Effector CD8-positive, alpha-beta T cell (primary cell): ENCODE measurements at places on chromosomes 13 and 19.

DNA sequence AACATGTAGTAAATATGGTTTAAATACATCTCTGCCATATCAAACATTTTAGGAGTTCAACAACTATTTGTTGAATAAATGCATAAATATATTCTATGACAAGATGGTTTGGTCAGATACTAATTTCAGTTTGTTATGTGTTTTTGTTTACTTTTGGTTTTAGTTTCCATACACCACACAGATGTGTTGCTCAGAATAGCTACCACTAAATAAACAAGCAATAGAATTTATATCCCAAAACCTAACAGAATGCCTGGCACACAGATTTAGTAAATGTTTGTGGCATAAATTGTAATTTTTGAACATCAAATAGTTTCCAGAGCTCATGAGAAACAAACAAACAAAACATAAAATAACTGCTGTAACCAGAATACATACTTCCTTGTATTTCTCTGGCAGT is 126.8 kb upstream of the ATXN8OS start:
- no peak for DNase-seq

DNA sequence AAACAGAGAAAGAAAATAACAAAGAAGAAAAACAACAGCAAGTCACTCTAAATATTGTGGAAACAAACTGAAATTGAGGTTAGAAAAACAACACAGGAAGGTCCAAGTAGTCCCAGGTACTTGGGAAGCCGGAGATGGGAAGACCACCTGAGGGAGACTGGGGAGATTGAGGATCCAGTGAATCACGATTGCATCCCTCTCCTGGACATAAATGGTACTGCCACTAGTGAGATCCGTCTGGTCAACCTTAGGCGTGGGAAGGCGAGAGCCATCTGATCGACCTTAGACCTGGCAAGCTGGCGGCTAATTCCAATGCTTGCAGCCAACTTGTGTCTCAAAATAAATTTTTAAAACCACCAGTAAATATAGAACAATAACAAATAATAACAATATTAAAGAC is 81.9 kb downstream of the ZNF726 start:
- no peak for DNase-seq

DNA sequence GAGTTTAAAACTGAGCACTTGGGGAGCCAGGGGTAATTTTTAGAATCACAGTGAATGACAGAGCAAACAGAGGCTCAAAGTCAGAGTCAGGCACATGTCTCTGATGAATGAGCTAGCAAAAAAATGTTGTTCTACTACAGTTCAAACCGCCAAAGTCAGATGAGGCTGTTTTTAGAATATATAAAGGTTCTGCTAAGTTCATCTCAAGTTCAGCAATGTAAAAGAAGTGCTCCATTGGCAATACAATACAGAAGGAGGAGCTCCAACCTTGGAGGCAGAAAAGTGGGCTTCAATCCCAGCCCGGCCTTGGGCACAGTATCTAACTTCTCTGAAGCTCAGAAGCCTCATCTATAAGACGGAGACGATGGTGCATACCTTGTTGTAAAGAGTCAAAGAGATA is 70.1 kb upstream of the IPO5 start:
- no peak for DNase-seq

GRCh38 chr19:42067315-42067888 is 2.6 kb downstream of the GRIK5 start:
- no peak for DNase-seq

GRCh38 chr13:91017031-91017668 is 330.3 kb upstream of the MIR17HG start:
- no peak for DNase-seq

GRCh38 chr13:28542804-28543203 is 47.9 kb upstream of the FLT1 start:
- no peak for DNase-seq

- DNase-seq = no peak
Measured at GRCh38 chr13:88031980-88032559, 360.9 kb downstream of the SLITRK5 start.

- no peak for DNase-seq
Measured at GRCh38 chr19:5864013-5864720, 6.2 kb downstream of the FUT5 start.

- no peak for DNase-seq
Measured at GRCh38 chr13:50644081-50644871, 199.2 kb downstream of the DLEU7 start.

DNA sequence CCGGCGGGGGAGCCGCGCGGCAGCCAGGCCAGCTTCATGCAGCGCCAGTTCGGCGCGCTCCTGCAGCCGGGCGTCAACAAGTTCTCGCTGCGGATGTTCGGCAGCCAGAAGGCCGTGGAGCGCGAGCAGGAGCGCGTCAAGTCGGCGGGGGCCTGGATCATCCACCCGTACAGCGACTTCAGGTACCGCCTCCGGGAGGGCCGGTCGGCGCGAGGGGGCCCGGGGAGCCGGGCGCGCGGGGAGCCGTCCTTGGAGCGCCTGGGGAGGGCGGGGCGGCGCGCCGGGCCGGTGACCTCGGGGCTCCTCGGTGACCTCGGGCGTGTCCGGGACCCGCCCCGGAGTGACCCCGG is 690 bp downstream of the HCN2 start:
- DNase-seq = no peak
